T-cell (primary cell): ENCODE measurements at places on chromosomes 7 and 10. TPM values are rescaled to one million over a fixed set of nuclear protein-coding genes. Genes with fewer than 3 reads are reported as not detected.

The CALCR gene
- total RNA-seq: not detected

The NODAL gene
- not detected for total RNA-seq

The CRTAC1 gene
- total RNA-seq: 0.20 TPM

The FAM25G gene
- total RNA-seq: not detected

The LEP gene
- total RNA-seq: not detected

The TCERG1L gene
- total RNA-seq: 0.13 TPM

The OPN1SW gene
- not detected for total RNA-seq

The SNX10 gene
- 8.8 TPM for total RNA-seq

The AKR1D1 gene
- not detected for total RNA-seq
